ENCODE measurements at places on chromosomes 16 and 17.

DNA sequence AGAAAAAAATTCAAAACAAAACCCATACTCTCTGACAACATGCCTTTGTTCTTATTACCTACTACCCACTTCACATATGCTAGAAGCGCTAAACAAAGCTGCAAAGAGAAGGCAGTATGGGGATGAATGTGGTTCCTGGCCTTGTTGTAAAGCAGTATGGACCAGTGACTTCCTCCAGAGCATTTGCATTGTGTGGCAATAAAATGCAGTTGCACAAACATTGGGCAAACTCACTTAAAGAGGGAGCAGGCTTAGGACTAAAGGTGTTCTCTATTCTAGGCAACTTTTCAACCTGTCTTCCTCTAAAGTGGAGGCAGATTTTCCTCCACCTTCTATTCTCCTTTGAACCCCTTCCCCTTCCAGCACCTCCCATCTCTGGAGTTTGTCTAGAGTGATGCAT lies 17.1 kb downstream of the TMIGD1 start:
- DNase-seq: no peak

- no peak for DNase-seq
These were observed 86.3 kb upstream of the DHX40 start for GRCh38 chr17:59479141-59479540.

DNA sequence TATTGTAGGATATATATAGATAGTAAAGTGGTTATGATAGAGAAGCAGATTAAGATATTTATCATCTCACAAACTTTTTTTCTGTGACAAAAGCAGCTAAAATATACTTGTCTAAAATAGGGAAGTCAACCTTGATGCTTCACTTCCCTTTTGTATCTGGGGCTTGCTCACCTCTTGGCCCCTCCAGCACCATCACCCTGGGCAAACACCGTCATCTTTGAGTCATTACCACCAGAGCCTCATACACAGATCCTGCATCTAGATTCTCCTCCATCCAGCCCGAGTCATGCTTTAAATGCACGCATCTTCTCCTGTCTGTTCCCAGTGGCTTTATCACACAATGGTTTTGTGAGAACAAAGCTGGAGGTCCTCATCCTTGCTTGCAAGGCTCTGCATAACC lies 1062.7 kb upstream of the EEF2KMT start:
- no peak for DNase-seq

DNA sequence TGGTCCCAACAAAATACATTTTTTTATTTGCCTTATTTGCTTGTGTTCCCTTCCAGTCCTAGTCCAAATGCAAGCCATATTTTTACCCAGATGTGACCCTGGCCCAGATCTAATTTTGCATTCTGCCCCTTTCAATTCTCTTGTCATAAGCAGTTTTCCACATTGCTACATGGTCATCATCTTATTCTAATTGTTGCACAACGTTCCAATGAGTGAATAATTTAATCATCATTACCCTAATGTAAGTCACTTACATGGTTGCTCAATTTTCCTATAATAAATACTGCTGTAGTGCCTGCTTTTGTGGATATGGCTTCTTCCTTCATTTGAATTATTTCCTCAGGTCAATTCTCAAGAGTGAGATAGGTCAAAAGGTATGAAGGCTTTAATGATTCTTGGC lies 12.8 kb downstream of the RSAD1 start:
- DNase-seq: no peak

DNA sequence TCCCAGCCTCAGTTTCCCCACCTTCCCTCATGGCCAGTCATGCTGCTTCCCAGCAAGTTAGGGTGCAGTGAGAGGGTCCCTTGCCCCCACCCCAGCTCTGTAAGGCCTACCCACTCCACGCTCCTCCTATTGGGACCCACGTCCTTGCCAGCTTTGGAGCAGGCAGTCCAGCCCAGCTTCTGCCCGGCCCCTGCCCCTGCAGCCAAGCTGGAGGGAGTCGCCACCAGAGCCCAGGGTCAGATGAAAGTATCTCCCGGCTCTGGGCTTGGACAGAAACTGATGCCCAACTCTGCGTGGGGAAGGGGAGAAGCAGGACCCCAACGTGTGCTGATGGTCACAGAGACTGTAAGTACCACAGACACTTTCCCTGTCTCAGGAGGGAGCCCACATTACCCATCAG lies 32.6 kb downstream of the SDK2 start:
- DNase-seq: no peak

DNA sequence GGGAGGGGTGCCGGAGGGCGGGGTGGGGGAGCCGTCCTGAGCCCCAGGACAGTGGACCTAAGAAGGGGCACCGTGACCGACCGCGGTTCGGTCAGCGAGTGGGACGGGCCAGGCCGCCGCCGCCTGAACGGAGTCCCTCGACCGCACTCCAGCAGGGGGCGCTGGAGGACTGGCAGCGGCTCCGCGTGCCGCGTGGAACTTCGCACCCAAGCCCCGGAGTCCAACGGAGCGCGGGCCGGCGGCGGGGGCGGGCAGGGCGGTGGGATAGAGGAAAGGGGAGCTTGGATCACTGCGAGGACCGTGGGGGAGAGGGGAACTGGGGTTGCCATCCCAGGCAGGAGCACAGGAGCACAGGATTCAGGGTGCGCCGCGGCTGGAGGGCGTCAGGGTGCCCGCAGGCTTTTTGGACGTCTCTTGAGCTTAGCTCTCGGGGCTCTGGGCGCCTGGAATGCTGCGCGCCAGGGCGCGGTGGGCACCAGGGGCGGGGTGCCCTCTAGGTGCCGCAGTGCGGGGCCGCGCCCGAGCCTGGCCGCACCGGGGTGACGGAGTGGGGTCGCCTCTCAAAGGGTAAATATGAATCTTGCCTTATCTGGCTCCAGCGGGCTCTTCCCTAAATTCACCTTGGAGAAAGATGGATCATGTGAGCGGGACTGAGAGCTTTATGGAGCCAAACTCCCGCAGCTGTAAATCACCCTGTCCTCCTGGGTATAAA lies 379 bp upstream of the OTOP2 start:
- no peak for DNase-seq

- DNase-seq: no peak
These were observed 7.4 kb upstream of the TBX4 start for GRCh38 chr17:61444831-61445230.

GRCh38 chr16:51166541-51166940 lies 15.5 kb upstream of the SALL1 start:
- no peak for DNase-seq

DNA sequence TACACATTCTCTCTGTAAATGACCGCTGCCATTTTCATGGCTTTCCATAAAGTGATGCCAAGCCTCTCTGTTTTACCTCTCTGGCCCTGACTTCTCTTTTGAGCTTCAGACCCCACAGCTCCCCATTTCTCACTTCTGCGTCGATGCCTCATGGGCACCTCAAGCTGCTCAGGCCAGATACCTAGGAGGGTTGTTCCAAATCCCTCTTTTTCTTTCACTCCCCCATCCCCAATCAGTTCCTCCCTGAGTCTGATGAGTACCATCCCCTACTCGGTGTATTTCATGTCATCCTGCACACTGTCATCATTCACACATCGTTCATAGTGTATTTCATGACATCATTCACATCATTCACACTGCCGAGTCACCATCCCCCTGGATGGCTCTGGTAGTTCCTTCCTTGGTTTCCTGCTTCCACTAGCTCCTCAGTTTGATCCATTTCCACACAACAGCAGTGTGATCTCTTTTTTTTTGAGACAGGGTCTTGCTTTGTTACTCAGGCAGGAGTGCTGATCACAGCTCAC lies 43.1 kb downstream of the NTN1 start:
- DNase-seq: no peak

DNA sequence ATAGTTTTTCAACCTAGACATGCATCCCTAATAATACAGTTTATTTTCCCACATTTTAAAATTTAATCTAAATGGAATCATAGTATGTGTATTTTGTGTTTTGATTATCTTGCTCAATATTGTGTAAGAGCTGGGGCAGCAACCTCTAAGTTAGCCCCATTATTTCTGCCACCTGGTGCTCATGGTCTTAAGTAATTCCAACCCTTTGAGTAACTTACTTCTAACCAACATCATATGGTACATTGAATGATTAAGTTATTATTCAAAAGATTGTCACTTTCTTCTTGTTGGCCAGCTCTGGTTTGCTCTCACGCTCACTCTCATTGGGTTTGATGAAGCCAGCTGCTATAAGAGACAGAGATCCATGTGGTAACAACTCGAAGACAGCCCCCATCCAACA lies 3.9 kb upstream of the KRTAP4-3 start:
- DNase-seq: no peak

DNA sequence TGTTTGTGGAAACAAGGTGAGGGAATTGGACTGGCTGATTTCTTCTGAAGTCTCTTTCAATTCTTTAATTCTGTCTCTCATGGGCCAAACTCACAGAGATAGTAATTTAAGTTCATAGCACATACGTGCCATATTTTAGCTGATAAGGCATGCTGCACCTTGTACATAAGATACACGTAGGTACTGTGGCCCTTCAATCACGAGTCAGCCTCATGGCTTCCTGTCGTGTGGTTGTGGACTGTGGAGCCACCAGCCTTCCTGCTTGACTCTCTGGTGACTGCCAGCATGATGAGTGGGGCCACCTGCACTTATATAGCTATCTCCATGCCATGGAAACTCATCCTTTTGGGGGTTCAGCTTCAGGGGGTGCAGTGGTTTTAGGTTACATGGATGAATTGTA lies 25.1 kb downstream of the KSR1 start:
- no peak for DNase-seq

DNA sequence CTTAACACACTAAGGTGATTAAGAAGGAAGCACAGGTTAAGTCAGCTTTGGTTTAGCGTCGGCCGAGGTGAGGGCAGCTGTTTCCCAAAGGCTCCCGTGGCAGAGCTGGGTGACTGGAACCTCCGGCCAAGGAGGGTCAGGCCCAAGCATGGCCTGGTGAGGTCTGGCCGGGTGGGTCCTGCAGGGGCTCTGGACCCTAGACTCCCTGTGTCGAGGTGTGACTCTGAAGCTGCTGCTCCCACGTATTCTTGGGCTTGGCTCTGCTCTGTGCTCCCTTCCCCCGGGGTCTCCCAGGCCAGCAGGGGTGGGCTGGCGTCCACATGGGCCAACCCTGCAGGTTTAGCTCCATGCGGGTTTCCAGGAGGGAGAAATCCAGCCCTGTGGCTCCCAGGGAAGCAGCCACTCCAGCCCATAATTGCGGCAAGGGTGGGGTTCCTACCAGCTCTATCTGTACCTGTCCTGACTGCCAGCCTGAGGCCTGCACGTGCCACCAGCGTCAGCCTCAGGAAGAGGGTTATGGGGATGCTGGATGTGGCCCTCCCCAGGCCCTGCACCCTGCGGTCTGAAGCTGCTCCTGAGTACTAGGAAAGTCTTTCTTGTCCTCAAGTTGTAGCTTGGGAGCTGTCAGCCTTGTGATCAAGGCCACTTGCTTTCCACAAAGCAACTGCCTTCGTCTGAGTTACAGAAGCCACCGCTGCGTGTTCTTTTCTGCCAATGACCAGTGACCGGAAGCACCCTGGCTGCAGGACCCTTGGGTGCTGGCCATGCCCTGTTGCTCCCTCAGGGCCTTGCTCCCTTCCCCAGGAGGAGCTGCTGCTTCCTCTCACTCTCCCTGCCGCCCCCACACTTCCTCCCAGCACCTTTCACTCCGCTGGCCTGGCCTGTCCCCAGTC lies 4.8 kb downstream of the CDK5R1 start:
- DNase-seq: no peak

GRCh38 chr17:3385869-3386816 lies at the start of gene OR3A2:
OR3A2 (minus strand) TSS chr17:3386308.
- no peak for DNase-seq

GRCh38 chr17:50689251-50689650 lies 18.5 kb downstream of the ANKRD40 start:
- no peak for DNase-seq

- DNase-seq: no peak
These were observed 87.8 kb upstream of the CORO6 start for GRCh38 chr17:29710520-29710884.

- DNase-seq: no peak
These were observed 17.1 kb upstream of the CDH3 start for GRCh38 chr16:68627951-68628425.

DNA sequence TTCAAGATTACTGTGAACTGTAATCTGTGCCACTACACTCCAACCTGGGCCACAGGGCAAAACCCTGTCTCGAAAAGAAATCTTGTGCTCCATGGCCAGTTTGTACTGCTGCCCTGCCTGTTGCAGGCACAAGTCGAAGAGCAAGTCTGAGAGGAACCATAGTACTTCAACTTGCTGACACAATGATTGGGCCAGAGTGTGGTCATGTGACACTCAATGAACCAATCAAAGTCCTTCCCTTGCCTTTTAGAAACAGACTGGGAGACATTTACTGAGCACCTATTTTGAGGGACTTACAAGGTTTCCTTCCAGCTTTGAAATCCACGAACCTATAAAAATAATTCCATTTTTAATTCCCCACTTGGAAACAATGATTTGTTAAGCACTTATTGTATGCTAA lies 39.8 kb upstream of the TMC5 start:
- no peak for DNase-seq

DNA sequence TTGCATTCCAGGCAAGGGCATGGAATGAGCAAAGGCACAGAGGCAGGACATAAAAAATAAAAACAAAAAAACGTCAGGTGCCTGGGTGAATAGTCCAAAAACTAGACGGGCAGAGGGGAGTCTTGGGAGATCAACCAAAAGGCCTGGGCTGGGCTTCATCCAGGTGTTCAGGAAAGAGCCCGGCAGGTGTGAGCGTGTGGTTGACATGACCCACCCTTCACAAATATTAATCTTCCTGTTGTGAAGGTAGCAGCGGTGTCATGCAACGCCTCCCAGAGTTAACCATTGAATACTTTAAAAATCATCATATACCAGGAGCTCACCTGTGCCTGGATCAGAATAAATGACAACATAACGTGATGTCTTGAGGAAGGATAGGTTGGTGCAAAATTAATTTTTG lies 90.6 kb downstream of the USP22 start:
- no peak for DNase-seq

GRCh38 chr17:56114469-56114868 lies 38.8 kb upstream of the ANKFN1 start:
- DNase-seq: no peak

DNA sequence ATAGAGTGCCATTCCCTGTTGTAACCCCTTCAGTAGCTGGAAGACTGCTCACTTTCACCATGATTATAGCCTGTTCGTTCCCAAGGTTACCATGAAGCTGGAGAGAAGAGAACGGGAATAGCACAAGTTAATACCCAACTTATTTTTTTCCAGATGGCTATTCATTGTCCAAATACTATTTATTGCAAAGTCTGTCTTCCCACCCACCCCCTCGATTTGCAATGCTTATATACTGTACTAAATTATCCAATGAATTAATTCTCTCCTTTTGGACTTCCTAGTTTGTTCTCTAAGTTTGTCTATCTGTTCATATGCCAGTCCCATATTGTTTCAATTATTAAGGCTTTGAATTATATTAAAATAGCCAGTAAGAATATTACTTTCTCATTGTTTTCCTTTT lies 231.0 kb downstream of the RAB11FIP4 start:
- DNase-seq: no peak
